ENCODE measurements at places on chromosomes 13 and 19.
A peak's percentile ranks its signal among the peaks of the same experiment; 100 is the strongest.

DNA sequence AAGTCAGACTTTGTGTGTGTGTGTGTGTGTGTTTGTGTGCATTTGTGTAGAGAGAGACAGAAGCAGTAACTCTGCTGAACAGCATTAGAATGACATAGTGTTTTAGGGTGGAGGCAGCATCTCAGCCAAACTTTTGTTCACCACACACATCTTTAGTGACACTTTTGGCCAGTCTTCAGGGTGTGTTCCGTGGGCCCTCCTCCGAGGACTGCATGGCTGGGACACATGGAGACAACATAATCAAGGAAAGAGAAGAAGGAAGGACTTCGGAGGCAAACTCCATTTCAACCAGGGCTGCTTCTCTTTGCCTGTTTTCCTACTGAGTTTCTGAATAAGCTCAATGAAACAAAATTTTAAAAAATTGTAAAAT lies 205.1 kb downstream of the LHFPL6 start:
- DNase-seq, result no peak

DNA sequence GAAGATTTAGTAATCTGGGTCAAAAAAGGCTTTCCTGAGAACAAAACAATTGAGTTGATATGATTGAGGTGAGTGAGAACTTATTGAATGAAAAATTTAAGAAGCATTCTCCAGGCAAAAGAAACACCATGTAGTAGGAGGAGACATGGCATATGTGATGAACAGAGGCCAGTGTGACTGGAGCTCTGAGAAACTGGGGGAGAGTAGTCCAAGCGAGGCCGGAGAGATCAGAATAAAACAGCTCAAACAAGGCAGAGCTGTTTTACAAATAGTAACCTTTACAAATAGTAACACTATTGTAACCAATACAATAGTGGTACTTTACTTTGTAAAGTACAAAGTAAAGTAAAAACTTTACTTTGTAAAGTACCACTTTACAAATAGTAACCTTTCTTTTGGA lies 1159.1 kb downstream of the PCDH9 start:
- DNase-seq, result no peak

GRCh38 chr19:5457709-5458108 lies 2.5 kb downstream of the ZNRF4 start:
- no peak for DNase-seq

- DNase-seq, result no peak
Observed at GRCh38 chr13:113371061-113371460, 7.1 kb upstream of the GRTP1 start.

- no peak for DNase-seq
Observed at GRCh38 chr13:44197791-44198770, 175.5 kb upstream of the SERP2 start.

GRCh38 chr19:47716270-47716937 lies 3.2 kb downstream of the EHD2 start:
- DNase-seq, result peak; percentile 48

- no peak for DNase-seq
Observed at GRCh38 chr13:99471221-99472121, 29.8 kb upstream of the TM9SF2 start.
